NCI-H1930 (cell line): ENCODE measurements at places on chromosomes 16 and 17.

DNA sequence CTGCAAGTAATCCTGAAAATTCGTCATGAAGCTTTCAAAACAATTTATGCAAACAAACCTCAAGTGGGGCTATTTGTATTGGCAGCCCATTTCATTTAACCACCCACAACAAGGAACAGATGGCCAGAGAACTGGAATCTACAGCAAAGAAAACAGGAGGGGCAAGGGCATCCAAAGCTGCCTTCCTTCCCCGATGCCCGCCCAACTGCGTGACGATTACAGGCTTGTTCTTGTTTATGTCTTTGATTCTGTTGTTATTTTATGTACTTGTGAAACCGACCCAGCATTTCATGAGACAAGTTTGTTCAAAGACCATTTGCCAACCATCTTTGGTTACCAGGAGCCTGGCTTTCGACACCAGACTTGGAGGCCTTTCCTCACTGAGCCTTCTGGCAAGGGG lies 59.1 kb upstream of the IRX6 start:
- DNase-seq = no peak

- DNase-seq = no peak
These were observed 7.9 kb downstream of the CBLN1 start for GRCh38 chr16:49273771-49274170.

DNA sequence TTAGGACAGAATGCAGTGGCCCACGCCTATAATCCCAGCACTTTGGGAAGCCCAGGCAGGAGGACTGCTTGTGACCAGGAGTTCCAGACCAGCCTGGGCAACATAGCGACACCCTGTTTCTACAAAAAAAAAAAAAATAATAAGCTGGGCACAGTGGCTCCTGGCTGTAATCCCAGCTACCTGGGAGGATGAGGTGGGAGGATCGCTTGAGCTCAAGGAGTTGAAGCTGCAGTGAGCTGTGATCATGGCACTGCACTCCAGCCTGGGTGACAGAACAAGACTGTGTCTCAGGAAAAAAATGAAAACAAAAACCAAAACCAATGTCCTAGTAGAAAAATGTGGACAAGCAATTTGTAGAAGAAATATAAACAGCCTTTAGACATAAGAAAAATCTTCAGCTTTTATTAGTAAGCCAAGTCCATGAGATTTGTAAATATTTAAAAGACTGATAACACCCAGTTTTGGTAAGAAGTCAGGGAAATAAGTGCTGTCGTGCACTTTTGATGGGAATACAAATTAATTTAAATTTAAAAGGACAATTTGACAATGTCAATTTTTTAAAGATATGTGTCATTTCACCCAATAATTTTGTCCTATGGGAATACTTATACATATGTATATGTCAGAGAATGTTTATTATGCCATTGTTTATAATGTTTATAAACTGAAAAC lies 11.1 kb downstream of the SCPEP1 start:
- DNase-seq = no peak

DNA sequence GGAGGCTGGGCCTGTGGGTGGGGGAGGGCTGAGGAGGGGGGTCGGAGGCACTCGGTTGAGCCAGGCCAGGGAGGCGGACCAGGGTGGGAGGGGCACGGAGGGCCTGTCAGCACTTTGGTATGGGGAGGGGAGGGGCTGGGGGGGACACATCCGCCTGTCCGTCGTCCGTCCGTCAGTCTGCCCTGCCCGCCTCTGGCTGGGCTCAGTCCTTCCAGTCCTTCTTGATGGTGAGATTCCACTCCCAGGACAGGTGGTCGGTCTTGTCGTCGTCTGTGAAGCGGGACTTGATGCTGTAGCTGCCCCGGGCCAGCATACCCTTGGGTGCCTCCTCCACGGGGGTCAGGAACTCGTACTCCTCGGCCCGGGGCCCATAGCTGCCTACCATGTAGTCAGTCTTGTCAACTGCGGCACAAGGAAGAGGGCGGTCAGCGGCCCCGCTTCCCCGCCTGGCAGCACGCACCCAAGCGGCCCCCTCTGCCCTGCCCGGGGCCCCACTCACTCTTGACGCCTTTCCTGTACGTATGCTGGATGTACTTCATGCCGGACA lies 2.4 kb downstream of the ARHGDIA start:
- DNase-seq = no peak

DNA sequence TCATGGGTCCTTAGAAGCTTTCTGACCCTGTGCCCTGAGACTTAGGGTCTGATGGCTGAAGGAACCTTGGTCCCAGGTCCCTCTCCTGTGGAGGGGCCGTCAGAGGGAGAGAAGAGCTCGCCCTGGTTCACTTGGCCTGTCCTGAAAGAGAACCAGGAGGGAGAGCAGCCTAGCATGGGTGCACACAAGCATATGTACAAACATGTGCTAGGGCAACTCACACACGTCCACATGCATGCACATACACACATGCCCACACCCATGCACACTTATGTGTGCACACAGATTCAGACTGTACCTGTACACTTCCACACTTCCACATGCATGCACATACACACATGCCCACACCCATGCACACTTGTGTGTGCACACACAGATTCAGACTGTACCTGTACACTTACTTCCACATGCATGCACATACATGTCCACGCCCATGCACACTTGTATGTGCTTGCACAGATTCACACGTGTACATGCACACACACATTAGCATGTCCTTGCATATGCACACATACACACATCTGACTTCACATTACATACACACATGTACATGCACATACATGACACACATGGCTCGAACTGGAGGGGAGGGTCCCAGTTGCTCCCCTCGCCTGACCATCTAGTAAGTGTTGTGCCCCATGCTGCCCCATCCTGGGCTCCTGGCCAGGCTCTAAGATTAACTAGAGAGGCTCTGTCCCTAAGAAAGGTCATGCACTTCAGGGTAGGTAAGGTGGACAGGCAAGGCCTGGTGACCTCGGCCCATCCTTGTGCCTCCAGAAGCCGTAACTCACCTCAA lies 122.0 kb downstream of the METRNL start:
- DNase-seq = no peak

DNA sequence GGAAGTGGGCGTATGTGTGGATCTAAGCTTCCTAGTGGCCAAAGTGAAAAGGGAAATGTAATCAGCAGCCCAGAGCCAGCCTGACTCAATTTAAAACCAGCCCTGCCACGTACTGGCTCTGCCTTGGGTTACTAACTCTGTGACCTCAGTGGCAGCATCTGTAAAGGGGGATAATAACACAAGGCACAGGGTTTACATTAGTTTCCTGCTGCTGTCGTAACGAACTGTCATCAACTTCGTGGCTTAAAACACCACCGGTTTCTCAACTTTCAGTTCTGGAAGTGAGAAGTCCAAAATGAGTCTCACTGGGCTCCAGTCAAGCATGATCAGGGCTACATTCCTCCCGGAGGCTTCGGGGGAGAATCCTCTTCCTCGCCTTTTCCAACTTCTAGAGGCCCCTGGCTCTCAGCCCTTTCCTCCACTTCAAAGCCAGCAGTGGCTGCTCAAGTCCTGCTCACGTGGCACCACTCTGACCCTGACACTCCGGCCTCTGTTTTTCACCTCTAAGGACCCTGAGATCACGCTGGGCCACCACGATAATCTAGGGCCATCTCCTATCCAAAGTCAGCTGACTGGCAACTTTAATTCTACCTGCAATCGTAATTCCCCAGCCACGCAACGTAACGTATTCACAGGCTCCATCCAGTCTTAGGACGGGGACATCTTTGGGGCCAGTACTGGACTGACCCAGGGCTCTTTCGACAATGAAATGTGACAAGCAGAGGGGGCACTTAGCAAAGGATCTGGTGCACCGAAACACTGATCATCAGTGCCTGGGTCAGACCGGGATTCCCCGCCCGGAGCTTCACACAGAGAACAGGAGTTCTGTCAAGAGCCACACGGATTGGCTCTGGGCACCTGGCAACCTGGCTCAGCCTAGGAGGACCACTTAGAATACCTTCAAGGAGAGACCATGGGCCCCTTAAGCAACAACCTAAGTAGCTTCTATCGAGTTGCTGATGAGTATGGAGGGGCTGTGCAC lies 14.5 kb downstream of the TMC6 start:
- DNase-seq = no peak

- no peak for DNase-seq
These were observed 141.5 kb downstream of the TOX3 start for GRCh38 chr16:52405441-52405840.

GRCh38 chr17:51813140-51813783 lies 345.3 kb downstream of the CA10 start:
- DNase-seq = no peak

GRCh38 chr17:74443516-74444296 lies 11.8 kb downstream of the GPRC5C start:
- no peak for DNase-seq

GRCh38 chr16:66298006-66298405 lies 68.5 kb upstream of the CDH5 start:
- DNase-seq = no peak

- DNase-seq = no peak
These were observed 28.0 kb downstream of the AKAP1 start for GRCh38 chr17:57113011-57113410.

- no peak for DNase-seq
These were observed 81.0 kb downstream of the USP31 start for GRCh38 chr16:23068079-23068736.

DNA sequence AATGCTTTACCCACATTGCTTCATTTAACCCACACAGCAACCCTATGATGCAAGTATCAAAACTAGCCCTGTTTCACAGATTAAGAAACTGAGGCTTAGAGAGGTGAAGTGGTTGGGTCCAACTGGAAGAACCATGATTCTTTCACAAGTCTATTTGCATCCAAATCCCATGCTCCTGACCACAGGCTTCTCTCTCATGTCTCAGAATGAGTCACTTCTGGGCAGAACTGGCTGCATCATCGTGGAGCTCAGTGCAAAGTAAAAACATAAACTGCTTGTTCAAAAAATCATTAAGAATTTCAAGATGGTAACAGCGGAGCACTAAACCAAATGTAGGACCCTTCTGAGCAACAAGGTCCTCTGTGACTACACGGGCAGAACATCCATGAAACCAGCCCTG lies 20.2 kb upstream of the CES1 start:
- no peak for DNase-seq

DNA sequence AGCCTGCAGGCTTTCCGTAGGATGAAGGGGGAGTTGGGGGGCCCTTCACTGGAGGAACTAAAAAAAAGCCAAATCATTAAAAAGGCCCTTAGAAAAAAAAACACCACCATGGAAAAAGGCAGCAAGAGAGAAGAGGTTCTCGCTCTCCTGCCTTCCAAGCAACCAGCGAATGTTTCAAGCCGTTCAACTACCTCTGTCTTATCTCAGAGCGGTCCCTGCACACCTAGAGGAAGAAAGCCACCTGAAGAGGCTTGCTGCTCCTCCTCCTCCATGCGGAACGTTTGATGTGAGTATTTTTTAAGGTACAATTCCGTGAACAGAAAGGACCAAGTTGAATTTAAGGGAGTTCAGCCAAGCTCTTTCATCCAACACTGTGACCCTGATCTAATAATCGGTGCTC lies 9.2 kb downstream of the NXN start:
- no peak for DNase-seq

DNA sequence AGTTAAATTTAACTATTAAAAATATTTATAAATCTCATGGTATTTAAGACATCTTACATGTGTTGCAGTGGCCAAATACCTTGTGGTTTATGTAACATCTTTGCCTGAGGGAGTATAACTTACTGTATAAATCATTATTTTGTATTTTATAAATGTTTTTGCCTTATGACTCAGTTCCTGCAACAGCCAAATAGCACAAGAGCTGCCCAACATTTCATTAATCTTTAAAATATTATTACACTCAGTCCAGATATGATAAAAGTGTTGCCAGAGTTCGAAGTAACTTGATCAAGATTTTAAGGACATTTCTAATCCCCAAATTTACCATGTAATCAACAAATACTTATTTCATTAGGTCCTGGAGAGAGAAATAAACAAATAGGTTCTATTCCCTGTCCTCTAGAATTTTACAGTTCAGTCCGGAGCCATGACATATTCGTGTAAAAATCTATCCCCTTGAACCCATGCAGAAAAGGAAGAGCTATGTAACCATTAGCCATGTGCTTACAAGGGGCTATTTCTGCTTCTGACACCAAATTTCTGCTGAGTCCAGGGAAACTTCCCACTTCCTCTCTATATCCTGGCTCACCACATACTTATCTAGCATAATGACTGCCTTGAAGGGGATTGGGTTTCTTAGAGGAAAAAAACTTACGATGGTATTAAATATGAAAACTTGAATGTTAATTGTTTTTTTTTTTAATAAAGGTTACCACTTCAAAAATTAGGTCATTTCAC lies 44.0 kb downstream of the IRX6 start:
- no peak for DNase-seq

DNA sequence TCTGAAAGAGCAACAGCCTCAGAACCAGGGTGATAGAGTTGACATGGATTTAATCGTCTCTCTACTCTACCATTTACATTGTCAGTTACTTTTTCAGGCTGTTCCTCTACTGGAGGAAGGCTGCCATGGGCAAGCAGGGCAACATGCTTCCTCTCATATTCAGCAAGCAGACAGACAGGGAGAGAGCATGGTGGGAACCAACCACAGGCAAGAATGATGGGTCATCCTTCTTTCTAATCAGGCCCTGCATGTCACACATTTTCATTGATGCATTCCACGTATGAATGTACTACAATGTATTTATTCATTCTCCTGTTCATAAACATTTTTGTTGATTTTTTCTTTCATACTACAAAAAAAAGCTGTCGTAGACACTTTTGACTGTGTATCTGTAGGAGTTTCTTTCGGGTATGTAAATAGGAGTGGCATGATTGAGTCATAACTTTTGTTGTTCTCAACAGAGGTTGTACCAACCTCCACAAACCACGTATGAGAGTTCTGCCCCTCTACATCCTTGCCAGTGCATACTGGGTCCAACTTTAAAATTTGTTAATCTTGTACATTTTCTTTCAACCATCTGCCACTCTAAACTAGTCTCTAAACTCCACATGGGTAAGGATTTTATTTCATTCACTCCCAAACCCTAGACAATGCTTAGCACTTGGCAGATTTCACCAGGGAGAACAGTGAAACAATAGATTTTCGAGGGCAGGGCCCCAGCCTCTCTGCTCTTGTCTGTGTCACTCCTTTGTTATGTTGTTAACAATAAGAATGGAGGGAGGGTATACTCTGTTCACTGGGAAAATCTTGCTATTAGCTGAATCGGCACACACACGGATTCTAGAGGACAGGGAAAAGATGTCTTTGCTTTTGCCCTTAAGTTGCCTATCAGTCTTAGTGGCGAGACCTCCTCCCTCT lies 58.7 kb downstream of the CMC2 start:
- no peak for DNase-seq

DNA sequence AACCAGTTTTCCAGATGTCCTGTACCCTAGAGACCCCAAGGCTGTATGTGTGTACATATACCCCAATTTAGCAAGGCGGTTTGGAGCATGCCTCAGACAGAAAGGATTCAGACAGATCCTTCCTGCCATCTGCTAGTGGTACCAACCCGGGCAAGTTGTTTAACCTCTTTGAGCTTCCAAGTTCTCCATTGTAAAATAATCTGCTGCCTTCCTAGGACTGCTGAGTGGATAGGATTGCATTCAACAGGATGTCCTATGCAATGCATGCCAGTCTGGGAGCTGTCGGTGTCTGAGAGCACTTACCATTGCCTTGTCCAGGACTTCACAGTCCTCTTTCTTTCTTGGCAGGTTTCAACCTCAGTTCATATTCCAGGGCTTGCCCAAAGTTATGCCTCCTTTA lies 1.9 kb downstream of the CDH13 start:
- no peak for DNase-seq
